GM12864 (cell line): ENCODE measurements at places on chromosomes 3 and 15.

DNA sequence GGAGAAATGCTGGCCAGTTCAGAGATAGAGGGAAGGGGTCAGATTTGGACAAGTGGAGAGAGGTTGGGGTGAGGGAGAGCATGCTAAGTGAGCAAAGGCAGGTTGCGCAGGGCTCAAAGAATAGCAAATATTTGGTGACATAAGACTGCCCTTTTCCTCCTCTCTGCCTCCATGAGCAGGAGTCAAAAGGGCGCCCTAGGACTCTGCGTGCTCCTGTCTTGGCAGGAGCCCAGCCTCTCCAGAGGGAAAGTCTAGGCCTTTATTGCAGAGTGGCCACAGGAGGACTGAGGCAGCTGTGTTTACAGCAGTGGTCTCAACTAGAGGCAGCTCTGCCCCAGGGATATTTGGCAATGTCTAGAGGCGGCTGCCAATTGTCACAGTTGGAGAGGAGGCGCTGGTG lies 165.6 kb downstream of the FAM43A start:
- no peak for DNase-seq

GRCh38 chr3:110791995-110792686 lies 279.5 kb upstream of the NECTIN3 start:
- no peak for DNase-seq

DNA sequence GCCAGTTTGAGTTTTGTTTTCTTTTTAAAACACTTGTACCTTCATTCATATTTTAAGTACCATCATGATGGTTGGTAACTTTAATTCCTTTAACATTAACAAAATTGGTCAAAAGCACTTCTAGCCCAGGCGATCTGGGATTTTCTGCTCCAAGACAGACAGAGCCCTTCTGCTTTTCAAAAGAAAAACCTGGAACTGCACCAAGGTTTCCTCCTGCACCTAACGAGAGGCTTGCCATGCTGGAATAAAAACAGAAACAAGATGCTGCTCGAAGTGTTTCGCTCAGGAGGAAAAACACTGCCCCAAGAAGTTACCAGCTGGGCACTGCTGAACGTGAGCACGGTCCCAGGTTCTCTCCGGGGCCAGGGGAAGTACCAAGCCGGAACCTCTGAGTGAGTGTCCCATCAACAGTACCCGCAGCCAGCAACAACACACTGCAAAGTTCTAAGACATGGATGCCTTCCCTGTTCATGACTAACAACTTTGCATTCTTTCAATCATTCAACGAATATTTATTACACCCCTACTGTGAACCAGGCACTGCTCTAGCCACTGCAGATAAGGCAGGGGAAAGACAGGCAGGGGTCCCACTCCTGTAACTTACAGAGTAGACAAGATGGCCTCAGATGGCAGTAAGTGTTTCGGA lies 98.8 kb downstream of the XXYLT1 start:
- DNase-seq, result no peak

GRCh38 chr3:24829011-24829581 lies 334.4 kb upstream of the THRB start:
- DNase-seq, result no peak

DNA sequence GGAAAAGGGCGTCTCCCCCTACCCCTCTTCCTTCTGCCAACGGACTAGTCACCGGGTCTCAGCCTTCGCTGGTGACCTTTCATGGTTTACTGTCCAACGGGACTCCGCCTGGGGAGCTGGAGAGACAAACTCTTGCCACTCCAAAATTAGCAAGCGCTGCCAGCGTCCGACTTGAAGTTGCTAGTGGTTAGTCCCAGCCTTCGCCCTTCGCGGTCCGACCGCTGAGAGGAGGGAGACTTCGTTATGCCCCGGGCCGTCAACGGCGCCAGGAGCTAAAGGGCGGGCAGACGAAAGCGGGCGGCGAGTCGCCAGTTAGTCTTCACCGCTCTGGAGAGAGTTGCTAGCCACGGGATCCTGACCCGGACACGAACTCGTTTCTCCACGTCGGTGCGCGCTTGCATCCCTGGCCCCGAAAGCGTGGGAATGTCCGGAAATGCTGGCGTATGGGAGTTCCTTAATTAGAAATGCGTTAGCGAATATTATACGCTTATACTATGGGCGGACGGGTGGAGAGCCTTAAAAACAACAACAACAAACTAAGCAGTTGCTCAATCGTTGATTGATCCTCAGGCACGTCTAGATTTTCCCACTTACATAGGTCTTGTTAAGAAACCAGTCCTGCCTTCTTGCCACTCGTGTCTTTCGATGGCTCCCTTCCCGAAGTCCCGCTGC lies 716 bp downstream of the SMC4 start:
- no peak for DNase-seq

GRCh38 chr15:79475306-79475705 lies 43.2 kb downstream of the MINAR1 start:
- no peak for DNase-seq

- DNase-seq, result no peak
These were observed 17.9 kb downstream of the CRYGS start for GRCh38 chr3:186526256-186526606.

DNA sequence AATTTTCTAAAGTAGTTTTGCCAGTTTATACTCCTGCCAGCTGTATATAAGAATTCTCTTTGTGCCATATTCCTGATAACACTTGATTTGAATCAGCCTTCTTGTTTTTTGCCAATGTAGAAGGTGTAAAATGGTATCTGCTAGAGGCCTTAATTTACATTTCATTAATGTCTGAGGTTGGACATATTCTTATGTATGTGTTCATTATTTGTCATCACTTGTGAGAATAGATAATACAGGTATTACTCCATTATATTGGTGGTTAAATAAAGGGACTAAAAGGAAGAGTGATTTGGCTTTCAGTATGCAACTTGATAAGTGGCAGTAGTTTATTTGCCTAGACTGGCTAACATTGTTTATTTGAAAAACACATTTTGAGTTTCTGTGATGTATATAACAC lies 25.8 kb downstream of the PAK2 start:
- no peak for DNase-seq

DNA sequence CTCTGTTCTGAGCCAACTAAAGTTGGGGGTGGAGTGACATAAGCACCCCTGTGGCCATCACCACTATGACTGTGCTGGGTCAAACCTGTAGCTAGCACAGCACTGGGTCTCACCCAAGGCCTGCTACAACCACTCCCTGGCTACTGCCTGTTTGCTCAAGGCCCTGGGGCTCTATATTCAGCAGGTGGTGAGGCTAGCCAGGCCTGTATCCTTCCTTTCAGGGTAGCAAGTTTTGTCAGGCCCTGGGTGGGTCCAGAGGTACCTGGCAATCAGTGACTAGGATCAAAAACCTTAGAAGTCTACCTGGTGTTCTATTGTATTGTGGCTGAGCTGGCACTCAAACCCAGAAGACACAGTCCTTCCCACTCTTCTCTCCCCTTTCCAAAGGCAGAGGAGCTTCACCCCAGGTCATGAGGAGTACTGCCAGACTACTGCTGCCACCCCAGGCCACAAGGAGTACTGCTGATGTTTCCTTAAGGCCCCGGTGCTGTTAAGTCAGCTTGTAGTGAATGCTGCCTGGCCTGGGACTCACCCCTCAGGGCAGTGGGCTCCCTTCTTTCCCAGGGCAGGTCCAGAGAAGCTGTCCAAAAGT lies 170.8 kb downstream of the IGSF11 start:
- no peak for DNase-seq

GRCh38 chr3:193868590-193868989 lies 267.4 kb upstream of the HES1 start:
- DNase-seq, result no peak

- DNase-seq, result no peak
These were observed 803.4 kb downstream of the TUSC7 start for GRCh38 chr3:117512975-117513374.

DNA sequence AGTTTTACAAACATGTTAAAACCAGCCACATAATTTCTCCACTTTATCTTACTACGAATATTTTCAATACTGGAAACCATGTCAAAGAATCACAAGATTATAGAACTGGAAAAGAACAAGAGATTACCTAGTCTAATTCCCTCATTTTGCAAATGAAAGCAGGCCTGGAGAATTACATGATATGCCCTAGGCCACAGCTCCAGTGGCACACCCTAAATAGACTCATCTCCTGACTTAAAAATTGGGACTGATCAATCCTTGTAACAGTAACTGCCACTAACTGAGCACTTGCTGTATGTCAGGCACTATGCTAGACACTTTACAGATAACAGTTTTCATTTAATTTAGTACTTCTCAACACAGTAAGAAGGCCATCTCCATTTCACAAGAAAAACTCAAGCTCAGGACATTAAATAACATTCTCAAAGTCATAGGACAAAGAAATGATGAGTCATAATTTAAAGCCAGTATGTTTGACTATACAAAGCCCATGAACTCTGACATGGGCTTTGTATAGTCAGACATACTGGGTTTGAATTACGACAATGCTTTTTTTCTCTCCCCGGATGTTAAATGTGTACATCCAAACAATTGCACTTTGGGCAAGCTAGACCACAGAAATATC lies 9.4 kb downstream of the IGSF11 start:
- DNase-seq, result no peak

DNA sequence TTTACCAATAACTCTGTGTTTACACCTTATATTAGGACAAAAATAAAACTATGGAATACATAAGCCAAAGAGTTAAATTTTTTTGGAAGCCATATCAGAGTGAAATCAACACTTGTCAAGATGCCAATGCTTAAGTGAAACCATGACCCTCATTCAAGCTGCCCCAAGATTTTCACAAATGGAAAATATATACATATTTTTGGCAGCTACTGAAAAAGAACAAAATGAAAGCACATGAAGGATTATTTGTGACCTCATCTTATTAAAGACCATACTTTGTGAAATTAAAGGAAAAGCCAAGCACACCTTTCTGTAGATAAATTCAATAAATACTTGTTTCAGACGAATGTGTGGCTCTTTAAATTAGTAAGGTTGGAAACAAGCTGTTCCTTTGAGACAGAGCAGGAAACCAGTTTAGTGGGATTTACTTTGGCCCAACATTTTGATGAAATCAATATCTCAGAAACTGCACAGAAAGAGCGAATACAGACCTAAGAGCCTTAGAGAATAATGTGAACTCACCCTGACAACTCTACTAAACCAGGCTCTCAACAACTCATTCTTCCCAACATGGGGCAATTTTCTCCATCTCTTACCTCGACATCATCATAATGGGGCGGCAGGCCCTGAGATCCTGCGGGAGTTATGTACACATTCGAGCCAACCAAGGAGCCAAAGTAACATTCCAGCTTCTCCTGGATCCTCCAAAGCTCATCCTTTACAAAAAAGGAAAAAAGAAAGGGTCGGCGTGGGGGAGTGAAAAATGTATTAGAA lies 11.1 kb downstream of the RIOX2 start:
- DNase-seq, result no peak

DNA sequence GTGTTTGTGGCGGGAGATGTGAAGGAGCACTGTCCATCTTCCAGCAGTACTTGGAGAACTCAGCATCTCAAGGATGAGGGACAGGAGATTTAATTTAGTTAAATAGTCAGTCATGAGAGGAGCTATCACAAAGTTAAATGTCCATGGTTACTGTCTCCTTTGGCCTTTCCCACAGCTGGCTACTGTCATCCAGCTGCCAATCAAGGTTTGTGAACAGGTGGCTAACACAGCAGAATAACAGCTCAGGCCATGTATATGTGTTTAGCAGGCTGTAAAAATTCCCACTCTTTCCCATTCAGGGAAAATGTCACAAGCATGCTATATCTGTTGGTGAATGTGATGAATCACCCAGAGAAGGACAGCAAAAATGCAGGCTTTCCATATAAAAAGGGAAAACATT lies 120.5 kb downstream of the TMEM108 start:
- no peak for DNase-seq

- DNase-seq, result no peak
These were observed 5.0 kb upstream of the UBE2E1 start for GRCh38 chr3:23800731-23801130.

DNA sequence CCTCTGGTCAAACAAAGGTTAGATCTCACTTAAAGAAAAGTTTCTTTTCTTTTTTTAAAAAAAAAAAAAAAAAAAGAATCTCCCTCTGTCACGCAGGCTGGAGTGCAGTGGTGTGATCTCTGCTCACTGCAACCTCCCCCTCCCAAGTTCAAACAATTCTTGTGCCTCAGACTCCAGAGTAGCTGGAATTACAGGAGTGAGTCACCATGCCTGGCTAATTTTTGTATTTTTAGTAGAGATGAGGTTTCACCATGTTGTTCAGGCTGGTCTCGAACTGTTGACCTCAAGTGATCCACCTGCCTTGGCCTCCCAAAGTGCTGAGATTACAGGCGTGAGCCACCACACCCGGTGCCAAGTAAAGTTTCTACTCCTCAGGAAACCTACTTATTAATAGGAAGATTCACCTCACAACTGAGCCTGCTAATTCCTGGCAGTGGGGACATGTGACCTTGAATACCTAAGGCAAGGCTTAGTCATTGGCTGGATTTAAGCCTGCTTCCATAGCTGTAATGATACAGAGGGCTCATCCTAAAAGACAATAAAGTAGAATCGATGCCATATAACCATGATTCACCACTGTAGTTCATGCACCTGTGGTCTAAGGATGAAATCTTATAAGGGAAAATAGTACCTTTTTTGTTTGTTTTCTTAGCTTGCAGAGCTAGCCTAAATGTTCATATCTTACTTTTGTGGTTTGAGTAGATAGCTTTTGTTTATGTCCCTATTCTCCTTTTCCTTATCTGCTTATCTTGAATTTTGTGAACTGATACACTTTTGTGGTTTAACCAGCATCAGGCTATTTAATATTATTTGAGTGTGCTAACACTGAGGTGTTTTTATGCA lies 24.8 kb upstream of the RBMS3 start:
- DNase-seq, result no peak

- DNase-seq, result no peak
These were observed 113.7 kb downstream of the GREM1 start for GRCh38 chr15:32831485-32831884.

GRCh38 chr15:59818336-59818735 lies 129.2 kb upstream of the BNIP2 start:
- no peak for DNase-seq

DNA sequence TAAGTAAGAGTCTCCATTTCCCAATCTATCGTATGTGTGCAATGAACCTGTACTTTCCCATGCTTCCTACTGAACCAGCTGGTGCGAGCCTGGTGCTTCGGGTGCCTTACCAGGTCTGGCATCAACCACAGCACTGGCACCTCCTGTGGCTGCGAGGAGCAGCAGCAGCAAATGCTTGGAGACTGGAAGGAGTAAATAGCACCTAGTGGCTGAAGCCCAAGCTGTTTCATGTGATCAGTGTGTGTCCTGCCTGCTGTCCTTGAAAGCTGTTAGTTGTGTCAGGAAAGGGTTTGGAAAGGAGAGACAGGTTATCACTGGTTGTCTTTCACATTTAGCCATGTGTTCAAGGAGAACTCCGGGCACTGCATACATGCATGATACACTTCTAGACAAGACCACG lies 31.8 kb downstream of the PCOLCE2 start:
- DNase-seq, result no peak
